Fibroblast of skin of right biceps (primary cell): ENCODE measurements at places on chromosomes 2 and 18.

DNA sequence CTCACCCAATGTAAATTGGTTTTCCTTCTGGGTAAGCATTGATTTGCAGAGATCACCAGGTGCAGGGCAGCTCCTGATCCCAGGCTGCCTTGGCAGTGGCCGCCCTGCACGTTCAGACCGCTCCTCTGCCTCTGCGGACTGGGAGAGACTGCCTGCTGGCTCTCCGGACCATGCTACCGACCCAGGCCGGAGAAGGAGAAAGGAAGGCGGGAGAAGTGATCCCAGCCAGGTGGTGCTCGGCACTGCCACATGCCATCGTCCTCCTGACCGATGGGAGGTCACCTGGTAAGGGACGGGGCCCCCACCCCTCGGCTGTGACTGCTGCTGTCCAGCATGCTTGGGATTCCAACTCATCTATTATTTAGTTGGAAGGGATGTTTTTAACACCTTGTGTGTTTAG, 108.1 kb upstream of the POU3F3 start:
- DNase-seq, result no peak

- no peak for DNase-seq
These were observed 56.9 kb upstream of the SMAD7 start for GRCh38 chr18:49007663-49008062.

GRCh38 chr2:10410001-10410822, 37.9 kb downstream of the ODC1 start:
- DNase-seq, result peak; percentile 38

- no peak for DNase-seq
These were observed 23.5 kb downstream of the TMEM37 start for GRCh38 chr2:119455066-119455718.

- no peak for DNase-seq
These were observed 150.5 kb downstream of the MBP start for GRCh38 chr18:76982038-76982437.

GRCh38 chr18:1578505-1578904, 673.8 kb downstream of the ADCYAP1 start:
- DNase-seq, result no peak
